Cardiac fibroblast (primary cell): ENCODE measurements at places on chromosomes 2 and 18.

DNA sequence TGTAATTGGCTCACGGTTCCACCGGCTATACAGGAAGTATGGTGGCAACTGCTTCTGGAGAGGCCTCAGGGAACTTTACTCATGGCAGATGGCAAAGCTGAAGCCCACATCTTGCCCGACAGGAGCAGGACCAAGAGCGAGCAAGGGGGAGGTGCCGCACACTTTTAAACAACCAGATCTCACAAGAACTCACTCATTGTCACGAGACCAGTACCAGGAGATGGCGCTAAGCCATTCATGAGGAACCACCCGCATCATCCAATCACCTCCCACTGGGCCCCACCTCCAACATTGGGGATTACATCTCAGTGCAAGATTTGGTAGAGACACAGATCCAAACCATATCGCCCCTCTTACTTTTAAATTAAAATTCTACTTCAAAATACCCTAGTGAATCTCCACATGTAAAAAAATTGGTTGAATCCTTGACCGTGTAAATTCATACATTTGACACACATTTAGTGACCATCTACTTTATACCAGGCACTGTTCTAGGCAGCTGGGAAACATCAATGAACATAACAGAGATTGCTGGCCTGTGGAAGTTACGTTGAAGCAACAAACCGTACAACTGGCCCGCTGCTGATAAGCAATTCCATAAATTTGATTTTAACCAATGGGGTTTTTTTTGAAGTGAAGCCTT lies 87.6 kb downstream of the ALPK2 start:
- DNase-seq, result peak; percentile 22

DNA sequence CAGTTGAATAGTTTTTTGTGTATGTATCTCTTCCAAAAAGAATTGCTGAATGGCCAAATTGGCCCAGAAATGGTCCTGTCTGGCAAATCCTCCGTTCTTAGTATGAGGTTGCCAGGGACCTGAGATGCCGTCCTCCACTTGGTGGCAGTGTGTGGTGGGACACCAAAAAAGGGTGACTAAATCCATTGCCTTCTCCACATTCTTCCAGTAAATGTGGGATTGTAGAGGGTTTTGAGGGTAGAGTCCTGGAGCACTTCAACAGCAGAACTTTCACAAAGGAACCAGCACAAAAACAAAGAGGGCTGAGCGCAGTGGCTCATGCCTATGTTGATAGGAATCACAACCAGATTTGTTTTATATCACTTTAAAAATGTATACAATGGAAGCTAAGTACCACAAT lies 199.9 kb downstream of the BCL2 start:
- DNase-seq, result peak; percentile 42

GRCh38 chr2:191376981-191377629 lies 131.9 kb downstream of the MYO1B start:
- DNase-seq, result peak; percentile 92

DNA sequence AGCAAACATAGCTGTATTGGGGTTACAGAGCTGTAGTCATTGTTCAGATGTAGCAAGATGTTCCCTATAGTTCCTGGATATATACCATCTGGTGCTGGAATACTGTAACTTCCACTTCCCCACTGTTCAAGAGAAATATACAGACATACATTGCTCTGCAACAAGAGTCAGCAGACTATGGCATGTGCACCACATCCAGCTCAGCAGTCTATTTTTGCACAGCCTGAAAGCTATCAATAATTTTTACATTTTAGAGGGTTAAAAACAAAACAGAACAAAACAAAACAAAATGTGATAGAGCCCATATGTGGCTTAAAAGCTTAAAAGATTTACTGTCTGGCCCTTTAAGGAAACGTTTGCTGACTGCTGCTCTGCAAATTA lies 31.8 kb upstream of the VIT start:
- DNase-seq, result no peak

- no peak for DNase-seq
These were observed 133.1 kb downstream of the COPS8 start for GRCh38 chr2:237218756-237219155.

DNA sequence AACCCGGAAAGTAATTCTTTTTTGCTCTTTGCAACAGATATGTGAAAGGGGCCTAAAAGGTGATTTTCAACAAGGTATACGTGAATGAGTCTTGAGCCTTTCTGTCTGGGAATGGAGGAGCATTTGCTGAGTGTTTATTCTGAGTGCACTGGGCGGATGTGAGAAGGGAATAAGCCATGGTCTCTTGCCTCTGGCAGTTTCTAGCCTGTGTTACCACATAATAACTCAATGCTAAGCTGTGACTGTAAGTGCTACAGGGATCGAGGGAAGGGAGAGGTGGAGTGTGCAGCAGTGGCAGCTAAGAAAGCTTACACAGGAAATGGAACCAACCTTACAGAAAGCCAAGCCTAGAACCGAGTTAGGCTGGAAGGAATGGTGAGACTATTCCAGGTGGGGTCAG lies 444.3 kb downstream of the SLC4A3 start:
- DNase-seq, result no peak
